Osteocyte (in vitro differentiated cells): ENCODE measurements at places on chromosomes 3 and 15. TPM values are rescaled to one million over a fixed set of nuclear protein-coding genes. Genes with fewer than 3 reads are reported as not detected.
A peak's percentile ranks its signal among the peaks of the same experiment; 100 is the strongest.

GRCh38 chr15:38622908-38623307 is 58.3 kb upstream of the RASGRP1 start:
- DNase-seq = no peak

GRCh38 chr3:77906102-77906709 is 866.3 kb downstream of the ROBO2 start:
- DNase-seq = no peak

- no peak for DNase-seq
Observed at GRCh38 chr3:5017925-5018531, 38.8 kb downstream of the BHLHE40 start.

DNA sequence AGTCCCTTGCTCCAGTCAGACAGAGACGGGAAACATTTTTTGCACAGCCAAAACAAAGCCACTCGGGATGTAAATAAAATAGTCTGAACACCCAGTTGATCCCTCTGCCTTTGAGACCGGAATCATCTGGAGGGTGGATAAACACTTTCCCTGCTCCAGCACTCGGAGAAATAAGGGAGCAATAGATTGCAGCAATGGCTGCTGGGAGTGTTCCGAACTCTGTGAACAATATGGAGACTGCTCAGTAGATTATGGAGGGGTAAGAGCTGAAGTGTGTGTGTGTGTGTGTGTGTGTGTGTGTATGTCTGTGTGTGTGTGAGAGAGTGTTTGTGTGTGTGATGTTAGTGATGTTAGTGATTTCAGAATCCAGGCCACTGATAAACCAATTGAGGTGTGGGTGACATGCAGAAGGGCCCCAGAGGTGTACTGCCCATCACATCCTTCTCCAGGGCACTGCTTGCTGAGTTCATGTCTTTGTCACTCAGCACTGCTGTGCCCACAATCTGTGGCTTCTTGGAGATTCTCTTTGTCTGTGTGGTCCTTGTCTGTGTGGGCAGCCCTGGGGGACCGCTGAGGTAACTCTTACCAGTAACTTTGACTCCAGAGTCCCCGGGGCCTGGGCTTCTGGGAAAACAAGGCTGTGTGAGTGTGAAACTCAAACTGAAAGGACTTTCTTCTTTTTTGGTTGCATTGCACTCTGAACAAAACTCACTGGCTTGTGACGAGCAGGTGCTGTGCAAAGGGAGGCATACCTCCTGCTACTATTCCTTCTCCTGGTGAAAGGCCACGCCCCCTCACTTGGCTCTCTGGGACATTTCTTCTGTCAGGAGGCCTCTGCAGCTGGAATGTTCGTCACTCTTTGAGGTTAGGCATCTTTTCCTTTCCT is 23.0 kb downstream of the CRYGS start:
- no peak for DNase-seq

DNA sequence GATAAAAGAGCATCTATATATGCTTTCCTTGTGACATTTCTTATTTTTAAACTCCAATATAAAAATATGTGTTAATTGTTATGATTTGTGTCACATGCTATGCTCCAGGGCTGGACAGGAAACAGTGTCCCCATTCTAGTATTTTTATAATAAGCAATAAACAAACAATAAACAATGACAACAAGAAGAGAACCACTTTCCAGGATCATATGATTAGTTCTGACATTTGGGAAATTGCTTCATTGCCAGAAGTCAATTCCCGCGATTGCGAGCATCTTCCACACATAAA is 260.9 kb downstream of the FHIT start:
- no peak for DNase-seq

GRCh38 chr15:62799037-62799436 is 243.5 kb upstream of the TPM1 start:
- DNase-seq = no peak

GRCh38 chr15:96254173-96254572 is 76.3 kb upstream of the NR2F2 start:
- no peak for DNase-seq

DNA sequence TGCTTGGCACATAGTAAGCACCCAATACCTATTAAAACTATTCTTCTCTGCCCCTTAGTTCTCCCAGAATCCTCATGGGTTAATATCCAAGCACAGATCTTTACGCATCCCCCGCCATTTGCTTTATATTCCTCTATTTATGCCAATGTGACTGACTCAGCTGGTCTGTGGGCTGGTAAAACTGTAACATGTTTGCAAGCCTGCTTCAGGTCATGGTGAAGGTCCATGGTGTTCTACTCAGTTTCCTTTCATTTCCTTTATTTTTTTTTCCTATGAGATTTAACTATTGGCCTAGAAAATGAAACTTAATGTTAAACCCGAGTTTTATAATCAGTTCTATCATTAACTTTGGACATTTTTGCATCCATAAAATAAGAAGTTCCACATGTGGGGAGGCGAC is 47.0 kb downstream of the FRMD4B start:
- DNase-seq = no peak

GRCh38 chr3:13801361-13802204 is 78.3 kb downstream of the WNT7A start:
- DNase-seq = no peak

DNA sequence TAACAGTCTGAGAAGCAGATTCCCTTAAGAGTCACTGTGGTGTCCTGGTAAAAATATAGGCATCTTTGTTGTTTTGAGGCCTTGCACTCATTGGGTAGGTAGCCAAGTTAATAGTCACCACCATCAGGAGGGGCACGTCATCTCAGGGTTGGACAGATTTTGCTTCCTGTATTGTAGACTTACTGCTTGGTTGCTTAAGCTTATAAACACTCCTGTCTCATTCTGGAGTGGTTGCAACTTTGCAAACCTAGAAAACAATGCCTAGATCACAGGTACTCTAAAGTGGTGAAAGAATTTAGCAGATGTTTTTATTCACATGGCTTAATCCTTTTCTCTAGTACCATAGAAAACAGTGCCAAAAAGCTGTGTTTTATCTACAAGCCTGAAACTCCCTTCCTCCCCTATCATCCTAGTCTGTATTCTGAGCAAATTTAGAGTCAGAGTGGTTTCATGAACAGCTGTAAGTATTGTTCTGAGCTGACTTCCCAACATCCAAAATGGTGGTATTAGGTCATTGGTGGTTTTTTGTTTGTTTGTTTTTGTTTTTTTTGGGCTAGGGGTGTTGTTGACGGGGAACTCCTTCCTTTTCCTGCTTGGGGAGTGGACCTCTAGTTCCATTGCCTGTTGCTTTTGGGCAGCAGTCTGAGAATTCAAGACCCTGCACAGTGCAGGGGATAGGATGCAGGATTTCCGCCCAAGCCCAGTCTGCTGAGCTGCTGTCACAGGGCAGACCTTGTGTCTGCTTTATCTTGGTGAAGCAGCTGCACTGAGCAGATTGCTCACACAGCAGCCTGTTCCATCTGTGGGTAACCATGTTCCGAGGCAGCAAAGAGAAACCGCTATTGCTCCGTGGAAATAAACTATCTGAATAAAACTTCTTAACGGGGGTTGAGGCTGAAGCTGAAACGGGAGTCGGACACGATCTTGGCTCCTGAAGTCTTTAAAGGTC is 202.0 kb downstream of the AKAP13 start:
- no peak for DNase-seq

GRCh38 chr3:183638101-183638852 is 2.9 kb downstream of the KLHL24 start:
- DNase-seq = no peak

DNA sequence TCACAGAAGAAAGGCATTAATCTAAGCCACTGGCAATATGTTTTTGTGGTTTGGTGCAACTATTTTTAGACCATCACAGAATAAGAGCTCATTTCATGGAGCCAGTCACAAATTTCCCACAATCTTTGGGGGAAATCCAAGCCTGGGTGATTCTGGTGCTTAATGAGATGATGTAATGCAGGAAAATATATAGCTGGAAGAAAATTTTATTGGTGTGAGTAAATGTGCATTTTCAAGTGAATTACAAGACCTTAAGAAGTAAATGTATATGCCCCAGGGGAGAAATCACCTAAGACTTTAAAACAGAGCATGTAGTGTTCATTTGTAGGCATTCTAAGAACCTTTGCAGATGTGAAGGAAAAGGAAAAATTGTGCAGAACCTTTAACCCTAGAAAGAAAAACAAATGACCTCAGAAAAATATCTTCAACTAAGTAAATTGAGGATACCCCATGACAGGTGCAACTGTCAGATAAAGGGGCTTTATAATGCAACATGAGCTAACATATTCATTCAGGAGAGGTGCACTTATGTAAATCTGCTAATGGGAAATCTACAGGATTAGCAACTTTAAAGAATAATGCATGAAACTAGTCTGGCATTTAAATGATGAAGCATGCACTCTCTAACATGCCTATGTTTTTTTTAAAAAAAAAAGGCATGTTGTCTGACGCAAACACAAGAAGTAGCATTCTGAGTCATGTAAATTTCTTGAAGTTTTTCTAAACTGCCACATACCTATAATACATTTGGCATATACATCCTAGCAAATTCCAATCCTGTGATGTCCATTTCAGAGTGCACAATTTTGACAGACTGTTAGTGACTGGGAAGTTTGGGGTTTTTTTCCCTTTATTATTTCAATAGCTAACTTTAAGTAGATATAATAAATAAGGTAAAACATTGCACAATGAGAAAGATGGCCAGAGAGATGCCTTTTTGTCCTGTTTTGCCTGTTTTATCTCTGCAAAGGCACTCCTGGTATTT is 105.1 kb downstream of the MEX3B start:
- DNase-seq = no peak

- no peak for DNase-seq
Observed at GRCh38 chr15:74402873-74403587, 30.7 kb downstream of the SEMA7A start.

DNA sequence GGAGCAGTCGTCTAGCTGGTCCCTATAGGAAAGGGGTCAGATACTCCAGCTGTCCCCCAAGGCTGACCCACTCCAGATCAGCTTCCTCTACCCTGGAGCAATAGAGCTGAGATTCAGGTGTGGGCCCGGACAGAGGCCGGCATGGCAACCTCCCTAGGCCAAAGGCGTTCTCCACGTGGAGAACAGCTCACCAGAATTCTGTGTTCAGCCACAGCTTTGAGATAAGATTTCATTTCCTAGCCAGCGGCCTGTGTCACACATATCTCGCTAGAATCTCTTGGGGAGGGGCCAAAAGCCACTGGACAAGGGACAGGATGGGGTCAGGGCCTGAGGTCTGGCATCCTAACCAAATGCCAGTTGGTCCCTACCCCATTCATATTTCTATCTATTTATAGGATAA is 20.1 kb downstream of the SRGAP3 start:
- DNase-seq = no peak

- peak; percentile 89 for DNase-seq
Observed at GRCh38 chr15:98548139-98548971, 100.0 kb upstream of the IGF1R start.

DNA sequence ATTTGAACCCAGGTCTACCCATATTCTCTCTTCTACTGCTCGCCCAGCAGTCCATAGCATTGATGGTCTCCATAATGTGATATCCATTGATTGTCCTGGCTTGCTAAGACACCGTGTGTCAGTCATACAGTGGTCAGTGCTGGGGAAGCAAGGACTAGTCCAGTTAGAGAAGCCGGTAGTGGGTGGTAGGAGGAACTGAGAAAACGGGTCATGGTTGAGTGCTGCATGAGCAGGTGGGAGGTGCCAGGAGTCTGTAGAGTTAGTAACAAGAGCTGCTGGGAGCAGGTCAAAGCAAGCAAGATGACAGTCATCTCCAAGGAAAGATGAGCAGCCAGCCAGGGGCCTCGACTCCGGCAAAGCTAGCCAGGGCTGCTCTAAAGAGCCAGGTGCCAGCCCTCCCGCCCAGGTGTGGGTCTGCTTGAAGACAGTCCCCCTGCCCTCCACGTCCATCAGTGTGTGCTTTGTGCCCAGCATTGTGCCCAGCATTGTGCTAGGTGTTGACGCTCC is 29.5 kb upstream of the USP3 start:
- no peak for DNase-seq

GREM1 gene
- 252 and 294 TPM in 2 replicates for total RNA-seq

NOX5 gene
- not detected in 2 replicates for total RNA-seq

PLCL2 gene
- total RNA-seq = 1.8 and 2.1 TPM in 2 replicates

FSIP1 gene
- total RNA-seq = 0.31 and 0.54 TPM in 2 replicates

WNT7A gene
- total RNA-seq = not detected in 2 replicates

GASK1A gene
- not detected in 2 replicates for total RNA-seq

HYPK gene
- 13.7 and 14.0 TPM in 2 replicates for total RNA-seq

PLCH1 gene
- not detected in 2 replicates for total RNA-seq

USP50 gene
- total RNA-seq = 0.47 and 2.0 TPM in 2 replicates

RHCG gene
- total RNA-seq = not detected in 2 replicates

LMAN1L gene
- not detected in 2 replicates for total RNA-seq

DTX3L gene
- 33.7 and 37.4 TPM in 2 replicates for total RNA-seq
